ENCODE measurements at places on chromosomes 13 and 19. TPM values are rescaled to one million over a fixed set of nuclear protein-coding genes. Genes with fewer than 3 reads are reported as not detected.

LPAR2 gene
- 17.5 TPM for total RNA-seq

PSG11 gene
- not detected for total RNA-seq

PCP2 gene
- 2.1 TPM for total RNA-seq

MICU2 gene
- total RNA-seq: 37.5 TPM

IL11 gene
- 0.55 TPM for total RNA-seq

FCAR gene
- total RNA-seq: not detected

ATP4B gene
- total RNA-seq: not detected

NCLN gene
- total RNA-seq: 61.9 TPM

ZSWIM4 gene
- total RNA-seq: 13.4 TPM

GJA3 gene
- total RNA-seq: not detected

CACNG8 gene
- not detected for total RNA-seq

TNNT1 gene
- total RNA-seq: 11.2 TPM

MEIOSIN gene
- total RNA-seq: not detected

SEMA6B gene
- total RNA-seq: not detected

PLA2G4C gene
- 1.1 TPM for total RNA-seq

TMEM59L gene
- 0.89 TPM for total RNA-seq

METTL21C gene
- not detected for total RNA-seq

CKM gene
- total RNA-seq: not detected

SCEL gene
- total RNA-seq: not detected

MYBPC2 gene
- total RNA-seq: 22.2 TPM

PRSS57 gene
- not detected for total RNA-seq

SAMD1 gene
- 124 TPM for total RNA-seq

WDR87 gene
- 0.09 TPM for total RNA-seq

ZNF57 gene
- 6.6 TPM for total RNA-seq

EDNRB gene
- not detected for total RNA-seq

MATK gene
- not detected for total RNA-seq

PSG3 gene
- not detected for total RNA-seq

ZNF625 gene
- total RNA-seq: 10.0 TPM

TIMM29 gene
- total RNA-seq: 27.3 TPM

AKAP8L gene
- 124 TPM for total RNA-seq

DOHH gene
- 11.3 TPM for total RNA-seq

IGFL2 gene
- total RNA-seq: not detected

KLK13 gene
- total RNA-seq: not detected

ZNF534 gene
- not detected for total RNA-seq

TBXA2R gene
- not detected for total RNA-seq

Data from OCI-LY7 (cell line).